ENCODE measurements at places on chromosomes 16 and 17.

DNA sequence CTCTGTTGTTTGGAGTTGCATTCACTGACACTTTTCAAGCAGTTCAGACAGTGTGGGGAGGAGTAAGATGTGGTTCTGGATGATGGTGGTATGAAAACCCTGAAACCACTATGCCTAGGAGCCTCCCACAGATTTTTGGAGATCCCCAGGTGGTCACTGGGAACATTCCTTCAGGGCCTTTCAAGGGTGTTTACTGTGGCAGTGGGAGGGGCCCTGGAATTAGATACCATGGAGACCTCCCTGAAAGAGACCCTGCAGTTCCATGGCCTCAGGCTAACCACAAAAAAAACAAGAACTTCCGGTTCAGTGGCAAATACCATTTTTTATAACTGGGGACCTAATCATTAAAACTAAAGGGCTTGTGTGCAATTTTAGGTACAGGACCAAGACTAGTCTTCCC is 79.9 kb downstream of the TMEM100 start:
- DNase-seq, result no peak

GRCh38 chr17:59327121-59327980 is 4.1 kb upstream of the YPEL2 start:
- no peak for DNase-seq

GRCh38 chr16:50476486-50477255 is 71.5 kb upstream of the NKD1 start:
- DNase-seq, result no peak

GRCh38 chr16:77171745-77172635 is 19.0 kb upstream of the MON1B start:
- no peak for DNase-seq

- DNase-seq, result no peak
Measured at GRCh38 chr17:44273607-44274006, 5.7 kb upstream of the SLC4A1 start.

DNA sequence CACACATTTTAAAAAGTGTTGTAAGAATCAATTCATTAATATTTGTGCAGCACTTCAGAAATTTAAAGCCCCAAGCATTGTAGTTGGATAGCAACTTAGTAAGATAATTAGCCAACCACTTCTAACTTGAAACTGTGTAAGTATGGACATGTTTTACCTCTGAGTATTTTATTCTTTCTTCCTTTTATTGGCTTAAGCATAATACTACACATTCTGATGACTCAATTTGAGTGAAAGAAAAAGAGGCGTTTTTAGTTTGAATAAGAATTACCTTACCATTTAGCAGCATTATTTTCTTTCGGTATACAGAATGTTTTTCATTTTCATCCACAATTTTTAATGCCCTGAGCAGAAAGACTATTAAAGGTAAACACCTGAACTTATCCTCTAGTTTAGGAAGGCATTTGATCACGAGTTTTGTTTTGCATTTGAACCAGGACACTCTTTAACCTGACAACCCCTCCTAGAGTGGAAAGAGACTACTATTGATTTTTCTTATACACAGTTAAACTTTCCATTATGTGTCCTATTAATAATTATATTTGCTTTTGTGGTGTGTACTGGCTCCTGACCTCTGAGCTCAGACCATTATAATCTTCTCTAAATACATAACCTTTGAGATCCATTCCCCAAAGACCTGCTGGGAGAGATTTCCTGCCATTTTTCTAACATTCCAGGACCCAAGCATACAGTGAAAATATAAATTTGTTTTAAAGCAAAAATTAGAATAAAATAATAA is 9.2 kb downstream of the NACA2 start:
- DNase-seq, result no peak

DNA sequence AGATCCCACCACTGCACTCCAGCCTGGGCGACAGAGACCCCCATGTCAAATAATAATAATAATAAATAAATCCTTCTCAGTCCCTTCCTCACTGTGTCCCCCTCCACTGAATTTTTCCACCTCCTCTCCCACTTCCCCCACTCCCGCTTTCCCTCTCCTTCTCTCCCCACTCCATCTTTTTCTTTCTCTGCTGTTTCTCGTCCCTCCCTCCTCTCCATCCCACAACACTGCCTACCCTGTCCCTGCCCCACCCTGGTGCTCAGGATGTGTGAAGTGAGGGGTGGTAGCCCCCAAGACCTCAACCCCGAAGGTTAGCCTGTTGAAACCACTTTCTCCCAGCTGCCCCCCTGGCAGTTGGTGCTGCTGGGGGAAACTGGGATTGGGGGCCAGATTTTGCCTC is 34.4 kb upstream of the STH start:
- no peak for DNase-seq

DNA sequence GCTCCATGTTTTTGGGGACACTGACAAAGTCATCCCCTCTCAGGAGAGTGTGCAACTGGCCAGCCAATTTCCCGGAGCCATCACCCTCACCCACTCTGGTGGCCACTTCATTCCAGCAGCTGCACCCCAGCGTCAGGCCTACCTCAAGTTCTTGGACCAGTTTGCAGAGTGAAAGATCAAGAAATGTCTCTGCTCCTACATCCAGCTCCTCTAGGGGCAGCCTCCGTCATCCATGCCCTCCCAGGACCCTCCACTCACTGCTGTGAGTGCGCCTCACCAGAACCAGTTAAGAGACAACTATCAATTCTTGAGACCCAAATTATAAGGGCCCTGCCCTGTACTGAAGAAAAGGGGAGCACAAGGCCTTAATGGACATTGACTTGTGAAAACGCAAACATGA is 1.1 kb downstream of the OVCA2 start:
- no peak for DNase-seq

DNA sequence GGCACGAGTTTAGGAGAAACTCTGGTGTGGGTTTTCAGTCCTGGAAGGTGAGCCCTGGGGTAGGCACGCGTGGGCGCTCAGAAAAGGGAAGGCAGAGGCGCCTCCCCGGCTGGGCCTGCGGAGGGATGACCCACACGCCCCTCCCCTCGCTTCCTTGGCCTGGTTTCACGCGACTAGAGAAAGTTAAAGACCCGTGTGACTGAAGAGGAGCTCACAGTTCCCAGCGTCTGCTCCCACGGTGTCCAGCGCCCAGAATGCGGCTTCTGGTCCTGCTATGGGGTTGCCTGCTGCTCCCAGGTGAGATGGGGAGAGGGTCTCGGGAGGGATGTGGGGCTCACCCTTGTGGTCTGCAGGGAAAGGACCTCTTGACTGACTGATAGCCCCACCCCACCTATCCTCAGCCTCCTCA is at the start of gene CD300LG:
Gene CD300LG (plus strand): TSS at position 214 of the 409 bp plus-strand sequence. CDS start 41 bp downstream, at position 255.
- no peak for DNase-seq

DNA sequence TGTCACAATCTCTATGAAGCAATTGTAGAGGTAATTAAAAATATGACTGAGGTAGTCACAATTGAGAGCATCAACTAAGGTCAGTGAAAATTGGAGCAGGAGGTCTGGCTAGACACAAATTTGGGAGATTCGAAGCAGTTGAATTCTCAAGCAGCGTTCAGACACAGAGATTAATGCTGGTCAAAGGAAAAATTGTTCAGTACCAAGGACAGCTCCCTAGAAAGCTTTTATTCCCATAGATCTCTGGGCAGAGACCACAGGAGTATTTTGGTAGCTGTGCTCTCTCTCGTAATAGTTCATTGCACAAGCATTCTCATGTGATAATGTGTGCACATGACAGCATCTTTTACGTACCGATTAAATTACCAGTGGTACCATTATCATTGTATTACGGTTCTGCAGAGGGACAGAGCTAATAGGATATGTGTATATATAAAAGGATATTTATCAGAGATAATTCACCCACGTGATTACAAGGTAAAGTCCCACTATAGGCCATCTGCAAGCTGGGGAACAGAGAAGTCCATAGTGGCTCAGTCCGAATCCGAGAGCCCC is 387.5 kb upstream of the HSBP1 start:
- DNase-seq, result no peak

DNA sequence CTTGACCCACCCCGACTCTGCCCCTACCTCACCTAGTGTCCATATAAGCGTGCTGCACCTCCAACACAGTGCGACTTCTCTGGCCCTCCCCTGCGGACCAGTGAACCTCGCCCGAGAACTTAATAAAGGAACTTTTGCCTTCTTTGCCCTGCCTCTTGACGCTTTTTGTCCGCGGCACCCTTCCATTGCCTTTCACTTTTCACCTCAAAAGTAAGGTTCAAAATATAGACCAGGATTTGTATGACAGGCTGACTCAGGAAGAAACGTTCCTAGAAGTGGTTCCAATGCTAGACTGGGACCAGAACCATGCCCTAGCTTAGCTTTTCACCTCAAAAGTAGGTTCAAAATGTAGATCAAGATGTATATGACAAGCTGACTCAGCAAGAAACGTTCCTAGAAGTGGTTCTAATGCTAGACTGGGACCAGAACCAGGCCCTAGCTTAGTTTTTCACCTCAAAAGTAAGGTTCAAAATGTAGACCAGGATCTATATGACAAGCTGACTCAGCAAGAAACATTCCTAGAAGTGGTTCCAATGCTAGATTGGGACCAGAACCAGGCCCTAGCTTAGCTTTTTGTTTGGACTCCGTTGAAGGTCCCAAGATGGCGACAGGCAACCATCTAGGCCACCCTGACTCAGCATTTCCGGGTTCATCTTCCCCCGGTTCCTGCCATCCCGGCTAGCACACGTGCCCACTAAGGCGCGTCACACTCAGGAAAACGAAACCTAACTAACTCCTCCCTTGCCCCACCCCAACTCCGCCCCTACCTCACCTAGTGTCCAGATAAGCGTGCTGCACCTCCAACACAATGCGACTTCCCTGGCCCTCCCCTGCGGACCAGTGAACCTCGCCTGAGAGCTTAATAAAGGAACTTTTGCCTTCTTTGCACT is 51.0 kb upstream of the TMEM97 start:
- DNase-seq, result no peak

DNA sequence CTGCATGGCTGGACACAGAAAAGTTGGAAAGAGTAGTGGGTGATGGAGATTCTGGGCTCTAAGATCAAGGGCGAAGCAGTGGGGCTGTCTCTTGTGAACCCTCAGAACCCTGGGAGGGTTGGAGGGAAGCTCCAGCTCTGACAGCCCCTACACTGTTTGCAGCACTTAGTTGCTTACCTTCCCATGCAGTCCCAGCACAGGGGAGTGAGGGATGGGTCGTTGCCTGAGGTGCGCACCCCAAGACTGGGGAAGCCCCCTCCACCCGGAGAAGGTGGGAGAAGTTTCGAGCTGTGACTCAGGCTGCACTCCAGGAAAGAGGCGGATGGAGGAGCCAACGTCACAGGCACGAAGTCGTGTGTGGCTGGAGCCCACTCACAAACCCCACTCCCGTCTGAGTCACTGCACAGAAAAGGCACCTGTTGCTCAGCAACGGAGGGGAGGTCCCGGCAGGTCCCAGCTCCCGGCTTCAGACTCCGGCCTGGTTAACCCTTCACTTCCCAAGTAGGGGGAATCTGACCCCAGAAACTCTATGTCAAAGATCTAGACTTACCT is 60.1 kb downstream of the AIPL1 start:
- DNase-seq, result peak; percentile 15

GRCh38 chr17:2034806-2035540 is 5.0 kb downstream of the DPH1 start:
- no peak for DNase-seq

All from activated naive CD4-positive, alpha-beta T cell (primary cell).